ENCODE measurements at places on chromosomes 3 and 15. TPM values are rescaled to one million over a fixed set of nuclear protein-coding genes. Genes with fewer than 3 reads are reported as not detected.

- DNase-seq, result no peak
These were observed 41.1 kb downstream of the IFT57 start for GRCh38 chr3:108181172-108181571.

DNA sequence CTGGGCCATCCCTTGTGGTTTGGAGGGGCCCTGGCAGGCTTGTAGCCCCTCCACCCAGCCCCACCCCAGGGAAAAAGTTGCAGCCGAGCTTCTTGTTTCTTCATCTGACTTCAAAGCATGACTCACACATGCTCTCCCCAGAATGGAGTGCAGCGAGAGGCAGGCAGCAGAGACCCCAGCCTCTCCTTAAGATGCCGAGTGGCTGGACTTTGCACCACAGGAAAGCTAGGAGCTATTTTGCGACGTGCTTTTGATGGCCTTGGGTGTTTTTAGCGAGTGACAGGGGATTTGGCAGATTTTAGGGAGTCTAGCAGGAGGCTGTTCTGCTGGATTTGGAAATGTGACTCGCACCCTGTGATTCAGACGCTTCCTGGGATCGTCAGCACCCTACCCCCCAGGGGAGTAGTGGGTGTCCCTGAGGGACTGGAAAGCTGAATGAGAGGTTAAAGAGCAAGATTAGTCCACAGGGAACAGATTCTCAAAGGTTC is 14.2 kb downstream of the BAHD1 start:
- DNase-seq, result peak; percentile 71

DNA sequence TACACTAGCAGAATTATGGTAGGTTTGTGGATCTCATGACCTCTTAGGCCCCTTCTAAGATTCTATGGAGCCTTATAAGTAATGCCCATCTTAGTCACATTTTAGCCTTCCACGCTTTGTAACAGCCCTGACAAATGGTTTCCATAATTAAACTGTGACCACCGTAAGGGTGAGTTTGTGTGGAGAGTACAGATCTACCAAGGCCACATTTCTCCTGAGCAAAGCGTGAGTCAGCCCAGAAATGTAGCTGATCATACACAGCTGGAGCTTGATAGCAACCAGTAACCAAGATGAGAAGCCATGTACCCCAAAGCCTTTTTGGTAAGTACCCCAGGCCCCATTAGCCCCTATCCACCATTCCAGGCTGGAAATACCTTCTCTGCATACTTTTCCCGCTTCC is 31.7 kb downstream of the CHAC1 start:
- DNase-seq, result no peak

- no peak for DNase-seq
These were observed 65.7 kb upstream of the CMTM7 start for GRCh38 chr3:32325927-32326326.

DNA sequence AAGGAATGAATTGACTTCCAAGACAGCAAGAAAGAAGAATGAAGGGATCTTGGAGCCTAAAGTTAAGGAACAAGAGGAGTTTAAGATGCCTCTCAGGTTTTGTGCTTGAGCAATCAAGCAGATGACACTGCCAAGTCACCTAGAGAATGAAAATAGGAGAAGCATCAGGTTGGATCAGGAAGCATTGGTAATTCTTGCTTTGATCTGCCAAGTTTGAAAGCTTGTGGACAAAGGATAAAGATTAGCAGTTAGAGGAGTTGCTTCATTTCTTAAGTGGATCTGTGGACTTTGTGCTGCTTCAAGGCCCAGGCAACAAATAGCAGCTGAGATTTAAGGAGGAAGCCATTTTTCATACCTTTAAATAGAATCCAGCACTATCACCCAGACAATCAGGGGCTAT is 35.6 kb downstream of the FRMD5 start:
- no peak for DNase-seq

Gene FOXB1
- total RNA-seq, result not detected

Gene IL17RD
- 1.4 TPM for total RNA-seq

Data from SK-MEL-5 (cell line).